ENCODE measurements at places on chromosomes 1 and 21. TPM values are rescaled to one million over a fixed set of nuclear protein-coding genes. Genes with fewer than 3 reads are reported as not detected.
A peak's percentile ranks its signal among the peaks of the same experiment; 100 is the strongest.

- no peak overlapping the region for H3K4me3 ChIP-seq
- no peaks in the 10 kb centered on the region for H3K27me3 ChIP-seq
- H3K4me1 ChIP-seq = no peaks in the 10 kb centered on the region
- no peak for DNase-seq
- no peaks in the 10 kb centered on the region for H3K36me3 ChIP-seq
Measured at GRCh38 chr21:39602076-39602689, 10.6 kb upstream of the B3GALT5 start.

DNA sequence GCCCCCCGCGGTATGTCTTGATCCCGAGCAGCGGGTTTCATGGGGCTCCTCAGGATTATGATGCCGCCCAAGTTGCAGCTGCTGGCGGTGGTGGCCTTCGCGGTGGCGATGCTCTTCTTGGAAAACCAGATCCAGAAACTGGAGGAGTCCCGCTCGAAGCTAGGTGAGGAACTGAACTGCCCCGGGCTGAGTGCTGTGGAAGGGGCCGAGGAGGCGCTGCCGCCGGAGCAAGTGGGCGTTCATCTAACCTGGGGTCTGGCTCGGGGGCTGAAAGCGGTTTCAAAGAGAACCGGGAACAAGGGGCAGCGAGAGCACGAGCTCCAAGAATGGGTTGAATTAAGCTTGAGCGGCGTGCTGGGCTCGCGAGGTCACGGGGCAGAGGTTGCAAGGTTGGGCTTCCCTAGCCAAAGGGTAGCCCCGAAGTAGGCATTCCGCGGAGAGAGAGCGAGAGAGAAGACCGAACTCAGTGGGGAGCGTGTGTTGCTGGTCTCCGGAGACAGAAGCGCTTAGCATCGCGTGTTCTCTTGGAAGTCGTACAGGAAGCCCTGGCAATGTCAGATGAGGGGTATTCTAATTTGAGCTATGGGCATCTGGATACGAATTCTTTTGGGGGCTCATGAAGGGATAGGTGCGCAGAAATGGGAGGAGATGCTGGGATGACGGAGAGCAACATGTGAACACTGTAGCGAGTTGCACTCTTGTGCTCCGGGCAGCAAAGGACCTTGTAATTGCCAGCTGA is 732 bp downstream of the HS2ST1 start:
- peak overlapping the region; percentile 94 for H3K27ac ChIP-seq
- H3K36me3 ChIP-seq = no peaks in the 10 kb centered on the region
- peak; percentile 84 for DNase-seq
- no peaks in the 10 kb centered on the region for H3K27me3 ChIP-seq
- H3K4me1 ChIP-seq = peaks cover 14% of the 10 kb centered on the region

GRCh38 chr1:184641894-184642293 is 112.8 kb downstream of the EDEM3 start:
- no peak for DNase-seq
- no peaks in the 10 kb centered on the region for H3K36me3 ChIP-seq
- H3K27me3 ChIP-seq = no peaks in the 10 kb centered on the region
- no peak overlapping the region for H3K27ac ChIP-seq
- H3K4me1 ChIP-seq = peaks cover 4% of the 10 kb centered on the region

Gene DENND2C
- 15.0 TPM for total RNA-seq

GRCh38 chr1:53303726-53304515 is 23.9 kb downstream of the LRP8 start:
- H3K4me3 ChIP-seq = no peak overlapping the region
- peaks cover 50% of the 10 kb centered on the region for H3K4me1 ChIP-seq
- H3K36me3 ChIP-seq = no peaks in the 10 kb centered on the region
- no peaks in the 10 kb centered on the region for H3K27me3 ChIP-seq

GRCh38 chr1:90721210-90722194 is 4.4 kb upstream of the BARHL2 start:
- H3K27ac ChIP-seq = no peak overlapping the region
- no peak overlapping the region for H3K4me3 ChIP-seq
- DNase-seq = peak; percentile 57

Gene ADGRB2
- 15.7 TPM for total RNA-seq

Gene RAB25
- total RNA-seq = 2.0 TPM

Gene KRTAP10-1
- total RNA-seq = not detected

DNA sequence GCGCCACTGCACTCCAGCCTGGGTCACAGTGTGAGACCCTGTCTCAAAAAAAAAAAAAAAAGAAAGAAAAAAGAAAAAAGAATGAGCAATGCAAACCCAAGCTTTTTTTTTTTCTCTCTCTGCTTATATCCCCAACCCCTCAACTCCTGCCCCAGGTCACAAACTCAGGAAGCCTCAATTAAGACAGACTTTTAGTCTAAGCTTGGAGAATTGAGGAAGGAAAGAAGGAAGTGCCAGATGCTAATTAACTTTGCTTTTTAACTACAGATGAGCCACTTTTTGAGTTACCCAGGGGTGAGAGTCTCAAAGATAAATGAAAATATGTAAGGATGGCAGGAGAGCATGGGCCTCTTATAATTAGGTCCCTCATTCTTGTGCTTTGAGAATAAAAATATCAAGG is 33.3 kb downstream of the PIK3CD start:
- no peaks in the 10 kb centered on the region for H3K36me3 ChIP-seq
- H3K27ac ChIP-seq = no peak overlapping the region
- H3K27me3 ChIP-seq = no peaks in the 10 kb centered on the region
- DNase-seq = no peak
- peaks cover 18% of the 10 kb centered on the region for H3K4me1 ChIP-seq

Gene AMY1C
- total RNA-seq = 0.81 TPM

Gene ESPN
- 404 TPM for total RNA-seq

Gene GRIK1
- total RNA-seq = 0.25 TPM

Gene PLA2G4A
- 6.4 TPM for total RNA-seq

DNA sequence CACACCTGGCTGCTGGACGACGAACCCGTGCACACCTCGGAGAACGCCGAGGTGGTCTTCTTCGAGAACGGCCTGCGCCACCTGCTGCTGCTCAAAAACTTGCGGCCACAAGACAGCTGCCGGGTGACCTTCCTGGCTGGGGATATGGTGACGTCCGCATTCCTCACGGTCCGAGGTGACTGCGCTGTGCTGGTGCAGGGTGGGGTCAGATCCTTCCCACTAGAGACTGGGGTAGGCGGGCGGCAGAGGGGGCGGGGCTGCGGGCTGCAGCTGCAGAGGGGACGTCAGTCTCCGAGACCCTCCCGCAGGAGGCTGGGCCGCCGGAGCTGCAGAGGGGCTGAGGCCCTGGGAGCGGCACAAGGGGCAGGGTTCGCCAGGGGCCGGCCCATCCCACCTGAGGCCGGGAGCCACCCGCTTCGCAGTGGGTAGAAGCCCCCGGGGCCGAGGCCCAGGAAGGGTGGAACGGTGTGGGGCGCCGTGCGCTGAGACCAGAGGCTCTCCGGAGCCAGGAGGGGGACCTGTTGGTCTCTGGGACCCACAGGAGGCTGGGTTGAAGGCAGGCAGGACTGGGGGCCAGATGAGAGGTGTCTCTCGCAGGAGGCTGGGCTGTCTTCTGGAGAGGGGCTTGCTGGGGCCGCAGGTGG is 90.6 kb downstream of the TRIM11 start:
- H3K27ac ChIP-seq = no peak overlapping the region
- DNase-seq = peak; percentile 13
- no peaks in the 10 kb centered on the region for H3K4me1 ChIP-seq
- H3K36me3 ChIP-seq = no peaks in the 10 kb centered on the region
- H3K4me3 ChIP-seq = no peak overlapping the region
- H3K27me3 ChIP-seq = no peaks in the 10 kb centered on the region

- no peak overlapping the region for H3K4me3 ChIP-seq
- H3K27ac ChIP-seq = no peak overlapping the region
- no peak for DNase-seq
- no peaks in the 10 kb centered on the region for H3K27me3 ChIP-seq
- no peaks in the 10 kb centered on the region for H3K36me3 ChIP-seq
- no peaks in the 10 kb centered on the region for H3K4me1 ChIP-seq
Measured at GRCh38 chr1:175118375-175119367, 51.0 kb downstream of the TNN start.

DNA sequence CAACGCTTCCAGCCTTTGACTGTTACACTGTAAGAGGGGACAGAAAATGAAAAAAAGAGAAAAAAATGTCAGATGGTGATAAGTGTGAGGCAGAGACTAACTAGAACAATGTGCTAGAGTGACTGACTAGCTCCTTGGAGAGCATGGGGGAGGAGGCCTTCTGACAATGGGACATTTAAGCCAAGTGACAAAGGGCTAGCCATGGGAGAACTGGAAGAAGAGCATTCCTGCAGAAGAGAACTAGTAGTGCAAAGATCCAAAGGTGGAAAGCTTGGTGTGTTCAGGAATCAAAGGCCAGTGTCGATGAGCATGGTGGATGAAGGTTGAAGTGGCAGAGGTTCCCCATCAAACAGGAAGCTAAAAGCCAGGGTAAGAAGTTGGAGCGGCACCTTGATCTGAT is 25.8 kb downstream of the STYXL2 start:
- no peaks in the 10 kb centered on the region for H3K4me1 ChIP-seq
- H3K27me3 ChIP-seq = no peaks in the 10 kb centered on the region
- H3K4me3 ChIP-seq = no peak overlapping the region
- H3K27ac ChIP-seq = no peak overlapping the region

DNA sequence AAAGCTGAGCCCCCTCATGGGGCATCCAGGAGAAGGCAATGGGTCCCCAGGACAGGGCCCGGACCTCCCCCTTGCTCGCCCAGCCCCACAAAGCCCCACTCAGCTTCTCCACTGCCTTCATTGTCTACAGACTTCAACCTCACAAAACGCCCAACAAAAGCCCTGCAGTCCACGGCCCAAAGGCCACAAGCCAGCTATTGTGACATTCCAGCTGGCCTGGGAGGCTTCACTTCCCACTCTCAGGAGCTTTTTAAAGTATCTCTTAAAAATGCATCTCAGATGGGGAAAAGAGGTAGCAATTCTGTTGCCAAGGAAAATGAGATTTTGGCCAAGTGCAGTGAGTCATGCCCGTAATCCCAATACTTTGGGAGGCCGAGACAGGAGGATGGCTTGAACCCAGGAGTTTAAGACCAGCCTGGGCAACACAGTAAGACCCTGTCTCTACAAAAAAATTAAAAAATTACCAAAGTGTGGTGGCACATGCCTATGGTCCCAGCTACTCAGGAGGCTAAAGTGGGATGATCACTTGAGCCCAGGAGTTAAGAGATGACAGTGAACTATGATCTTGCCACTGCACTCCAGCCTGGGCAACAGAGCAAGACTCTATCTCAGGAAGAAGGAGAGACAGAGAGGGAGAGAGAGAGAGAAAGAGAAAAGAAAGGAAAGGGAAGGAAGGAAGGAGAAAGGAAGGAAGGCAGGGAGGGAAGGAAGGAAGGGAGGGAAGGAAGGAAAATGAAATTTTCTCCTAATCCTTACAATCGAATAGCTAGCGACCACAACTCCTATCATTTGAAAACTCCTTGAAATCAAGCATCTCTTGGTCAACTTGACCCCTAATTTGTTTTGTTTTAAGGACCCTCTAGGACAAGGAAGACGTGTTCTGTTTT is 31.4 kb upstream of the TARDBP start:
- H3K4me3 ChIP-seq = no peak overlapping the region
- H3K36me3 ChIP-seq = no peaks in the 10 kb centered on the region
- no peak overlapping the region for H3K27ac ChIP-seq
- no peaks in the 10 kb centered on the region for H3K27me3 ChIP-seq
- H3K4me1 ChIP-seq = peaks cover 12% of the 10 kb centered on the region

DNA sequence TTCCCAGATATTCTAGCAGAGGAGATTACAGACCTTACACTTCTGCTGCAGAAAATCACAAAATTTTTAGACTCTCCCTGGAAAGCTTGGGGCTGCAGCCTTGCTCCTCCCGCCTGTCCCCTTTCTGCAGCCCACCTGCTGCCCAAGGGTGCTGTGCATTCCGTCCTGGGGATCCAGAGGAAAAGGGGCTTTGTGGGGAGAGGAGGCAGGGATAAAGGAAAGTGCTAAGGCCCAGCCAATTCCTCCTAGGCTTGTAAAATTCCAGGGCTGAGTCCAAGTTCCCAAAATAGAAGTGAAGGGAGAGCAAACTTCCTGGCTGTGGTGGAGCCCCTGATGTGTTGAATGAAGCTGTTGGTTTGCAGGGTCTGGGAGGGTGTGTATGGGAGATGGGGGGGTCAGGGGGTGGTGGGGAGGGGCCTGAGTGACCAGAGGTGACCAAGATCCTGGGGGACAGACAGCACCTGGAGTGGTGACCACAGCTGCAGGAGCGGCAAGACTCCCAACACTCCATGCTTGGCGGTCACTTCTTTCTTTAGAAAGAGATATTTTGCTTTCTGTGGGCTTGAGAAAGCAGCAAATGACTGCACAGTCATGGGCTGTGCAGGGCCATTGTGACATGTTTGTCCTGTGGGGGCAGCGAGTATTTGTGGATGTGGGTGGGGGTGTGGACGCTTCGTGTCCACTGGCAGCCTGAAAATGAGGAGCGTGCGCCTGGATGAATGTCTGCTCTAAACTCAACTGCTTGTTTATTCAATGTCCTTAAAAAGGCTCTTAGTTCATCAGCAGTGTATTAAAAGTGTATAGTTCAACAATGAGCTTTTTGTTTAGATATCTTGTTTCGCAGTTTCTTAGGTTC is 68.4 kb downstream of the TLR5 start:
- no peaks in the 10 kb centered on the region for H3K36me3 ChIP-seq
- no peak for DNase-seq
- H3K4me1 ChIP-seq = peaks cover 8% of the 10 kb centered on the region
- no peaks in the 10 kb centered on the region for H3K27me3 ChIP-seq

Gene PRDM16
- 4.7 TPM for total RNA-seq

Gene FMO3
- total RNA-seq = 2.4 TPM

Gene C8B
- 0.25 TPM for total RNA-seq

DNA sequence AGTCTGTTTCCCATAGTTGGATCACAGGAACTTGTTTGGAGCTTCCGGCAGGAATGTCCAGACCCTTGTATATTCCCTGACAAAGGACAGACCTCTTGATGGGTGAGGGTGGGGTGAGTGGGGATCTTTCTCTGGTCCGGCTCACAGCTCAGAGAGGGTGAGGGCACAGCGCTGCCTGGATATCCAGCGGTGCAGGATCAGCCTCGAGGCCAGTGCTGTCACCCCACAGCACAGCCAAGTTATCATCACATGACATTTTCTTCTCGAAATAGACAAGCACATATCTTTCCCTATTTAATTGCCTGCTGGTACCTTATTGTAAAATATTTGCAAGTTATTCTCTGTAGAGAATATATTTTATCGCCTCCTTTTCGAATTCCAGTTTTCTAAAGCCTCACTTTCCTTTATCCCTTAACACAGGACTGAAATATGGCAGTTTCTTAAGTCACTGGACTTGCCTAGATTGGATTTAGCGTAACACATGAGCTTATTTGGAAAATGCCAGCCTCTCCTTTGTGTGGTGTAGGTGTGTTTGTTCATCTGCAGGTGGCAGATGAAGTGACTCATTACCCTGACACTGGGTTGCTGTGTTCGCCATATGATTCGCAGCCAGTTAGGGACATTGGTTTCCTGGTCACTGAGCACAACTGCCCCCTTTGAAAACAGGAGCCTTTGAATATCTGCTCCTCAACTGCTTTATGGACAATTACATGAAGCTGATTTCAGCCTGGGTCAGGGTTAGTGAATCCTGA is 21.4 kb downstream of the CLIC6 start:
- no peaks in the 10 kb centered on the region for H3K4me1 ChIP-seq
- no peaks in the 10 kb centered on the region for H3K27me3 ChIP-seq
- no peak overlapping the region for H3K4me3 ChIP-seq
- no peak overlapping the region for H3K27ac ChIP-seq
- no peaks in the 10 kb centered on the region for H3K36me3 ChIP-seq

- H3K27me3 ChIP-seq = no peaks in the 10 kb centered on the region
- H3K4me3 ChIP-seq = no peak overlapping the region
- peak overlapping the region; percentile 55 for H3K27ac ChIP-seq
Measured at GRCh38 chr1:24111262-24111995, 506 bp downstream of the MYOM3 start.

GRCh38 chr1:206524739-206525364 is 17.5 kb downstream of the RASSF5 start:
- H3K27ac ChIP-seq = no peak overlapping the region
- H3K36me3 ChIP-seq = no peaks in the 10 kb centered on the region
- H3K4me3 ChIP-seq = no peak overlapping the region
